ENCODE measurements at places on chromosomes 7 and 10.

- DNase-seq = no peak
Measured at GRCh38 chr10:1100691-1101368, 44.6 kb downstream of the WDR37 start.

DNA sequence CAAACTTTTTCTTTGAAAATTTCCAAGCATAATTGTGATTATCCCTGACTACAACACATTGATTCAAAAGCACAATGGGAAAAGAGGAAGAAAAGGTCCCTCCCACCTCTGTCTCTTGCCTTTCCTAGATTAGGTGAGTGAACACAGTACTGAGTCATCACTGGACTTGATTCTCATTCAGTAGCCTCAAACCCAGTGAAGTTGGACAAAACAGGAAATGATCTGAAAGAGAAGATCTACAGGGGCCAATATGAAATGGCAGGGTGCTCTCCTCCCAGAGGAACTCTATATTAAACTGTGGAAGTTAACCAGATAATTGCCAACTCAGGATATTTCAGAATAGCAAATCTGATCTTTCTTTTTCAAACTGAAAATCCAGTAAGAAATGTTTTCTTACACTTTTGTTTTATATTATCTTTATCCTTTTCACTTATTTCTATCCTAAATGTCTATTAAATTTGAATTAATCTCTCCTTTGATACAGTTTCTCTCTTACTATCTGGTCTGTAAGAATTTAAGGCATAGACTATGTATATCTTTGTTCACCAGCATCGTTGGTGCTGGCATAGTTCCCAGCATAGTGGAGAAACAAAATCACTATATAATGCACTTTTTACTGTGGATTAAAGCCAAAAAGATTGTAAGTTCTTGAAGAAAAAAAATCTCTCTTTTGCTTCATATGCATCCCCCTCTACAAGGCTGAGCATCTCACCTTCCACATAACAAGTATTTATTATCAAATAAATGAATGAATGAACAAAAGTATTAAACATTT, 41.4 kb upstream of the IKZF1 start:
- DNase-seq = no peak

DNA sequence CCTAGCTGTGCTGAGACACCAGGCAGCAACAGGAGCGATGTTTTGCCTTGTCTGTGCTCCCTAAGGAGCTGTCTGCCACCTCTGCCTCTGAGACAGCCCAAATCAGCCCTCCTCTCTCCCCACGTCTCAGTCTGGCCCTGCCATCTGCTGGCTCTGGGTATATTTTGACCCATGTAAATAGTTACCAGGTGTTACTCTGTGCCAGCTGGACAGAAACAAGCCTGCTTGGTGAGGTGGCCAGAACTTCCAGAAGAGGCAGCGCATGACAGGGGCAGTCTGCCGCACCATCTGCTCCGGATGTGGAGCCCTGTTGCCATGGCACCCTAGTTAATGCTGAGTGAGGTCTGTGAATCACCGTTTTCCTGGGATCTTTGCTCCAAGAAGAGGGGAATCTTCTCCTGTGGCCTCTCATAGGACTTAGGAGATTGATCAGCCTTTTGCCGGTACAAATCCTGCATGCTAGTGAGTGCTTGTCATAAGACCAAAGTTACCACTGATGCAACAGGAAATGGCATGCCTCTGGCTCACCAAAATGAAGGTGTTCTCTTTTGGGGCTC, 31.8 kb downstream of the GSTO2 start:
- peak; percentile 84 for DNase-seq

- no peak for DNase-seq
Measured at GRCh38 chr10:34217524-34217923, 597.6 kb downstream of the PARD3 start.

GRCh38 chr7:77899516-77899915, 100.9 kb downstream of the PHTF2 start:
- DNase-seq = no peak

GRCh38 chr10:72626444-72626754, 520 bp upstream of the MICU1 start:
- no peak for DNase-seq

DNA sequence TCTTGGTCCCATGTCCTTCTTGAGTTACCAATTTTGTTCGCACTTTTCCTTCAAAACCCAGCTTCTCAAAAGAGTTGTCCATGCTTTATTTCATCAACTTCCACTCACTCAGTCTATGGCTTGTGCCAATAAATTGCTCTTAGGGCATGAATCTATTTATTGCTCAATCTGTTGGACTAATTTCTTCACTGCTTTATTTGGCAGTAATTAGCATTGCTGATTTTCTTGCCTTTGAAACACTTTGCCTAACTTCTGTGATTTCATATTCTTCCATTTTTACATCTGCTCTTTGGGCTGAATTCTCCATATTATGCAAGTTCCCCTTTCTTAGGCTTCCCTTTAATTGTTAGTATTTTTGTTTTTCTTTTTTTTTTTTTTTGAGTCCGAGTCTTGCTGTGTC, 16.8 kb downstream of the DLD start:
- DNase-seq = no peak

DNA sequence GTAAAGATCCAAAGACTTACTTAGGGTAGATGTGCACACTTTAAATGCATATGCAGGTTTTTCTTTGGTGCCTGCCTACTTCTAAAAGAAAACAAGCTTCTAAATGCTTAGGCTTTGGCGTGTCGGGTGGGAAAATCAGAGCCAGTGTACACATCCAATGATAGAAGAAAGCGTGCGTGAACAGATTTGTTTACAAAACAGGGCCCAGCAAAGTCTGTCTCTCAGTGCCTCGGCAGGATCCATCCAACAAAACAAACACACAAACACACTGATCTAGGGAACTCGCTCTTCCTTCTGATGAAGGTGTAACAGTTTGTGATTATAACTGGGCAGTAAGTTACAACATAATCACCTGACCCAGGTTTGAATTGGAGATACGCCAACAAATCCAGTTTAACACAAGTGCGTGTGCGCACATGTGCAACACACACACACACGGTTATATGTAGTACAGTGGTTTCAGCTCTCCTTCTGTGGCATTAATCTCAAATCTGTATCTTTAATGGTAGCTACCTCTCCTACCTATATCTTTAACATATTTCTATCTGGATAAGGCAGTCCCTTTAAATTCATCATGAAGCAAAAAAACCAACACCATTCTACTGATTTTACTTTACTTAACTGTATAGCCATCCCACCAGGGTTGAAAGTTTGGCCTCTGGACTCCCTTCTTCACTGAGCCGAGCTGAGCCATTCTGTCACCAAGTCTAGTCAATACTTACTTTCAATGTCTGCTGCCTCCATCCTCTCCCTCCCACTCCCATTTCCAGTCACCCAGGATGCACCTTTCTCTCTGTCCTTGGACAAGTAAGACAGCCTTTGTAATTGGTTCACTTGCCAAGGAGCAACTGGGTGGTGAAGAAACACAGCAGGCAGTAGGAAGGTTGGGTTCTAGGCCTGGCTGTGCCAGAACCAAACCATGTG, 184.4 kb upstream of the KLF14 start:
- no peak for DNase-seq

DNA sequence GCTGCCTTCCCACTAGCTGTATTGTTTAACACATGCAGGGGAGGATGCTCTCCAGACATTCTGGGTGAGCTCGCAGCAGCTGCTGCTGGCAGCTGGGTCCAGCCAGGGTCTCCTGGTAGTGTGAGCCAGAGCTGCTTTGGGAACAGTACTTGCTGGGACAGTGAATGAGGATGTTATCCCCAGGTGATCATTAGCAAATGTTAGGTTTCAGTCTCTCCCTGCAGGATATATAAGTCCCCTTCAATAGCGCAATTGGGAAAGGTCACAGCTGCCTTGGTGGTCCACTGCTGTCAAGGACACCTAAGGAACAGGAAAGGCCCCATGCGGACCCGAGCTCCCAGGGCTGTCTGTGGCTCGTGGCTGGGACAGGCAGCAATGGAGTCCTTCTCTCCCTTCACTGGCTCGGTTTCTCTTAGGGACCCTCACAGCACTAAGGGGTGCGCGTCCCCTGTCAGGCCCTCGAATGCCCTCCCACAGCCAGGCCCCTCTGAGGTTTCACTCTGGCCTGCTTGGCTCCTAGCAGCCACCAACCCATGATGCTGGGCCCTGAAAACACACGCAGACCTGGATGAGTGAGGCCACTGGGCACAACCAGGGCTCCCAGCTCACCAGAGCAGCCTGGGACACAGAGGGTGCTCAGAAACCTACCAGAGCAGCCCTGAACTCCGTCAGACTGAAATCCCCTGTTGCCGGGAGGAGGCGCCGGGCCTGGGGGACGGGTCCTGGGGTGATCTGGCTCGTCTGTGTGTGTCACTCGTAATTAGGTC, 173.0 kb upstream of the LANCL2 start:
- DNase-seq = no peak

DNA sequence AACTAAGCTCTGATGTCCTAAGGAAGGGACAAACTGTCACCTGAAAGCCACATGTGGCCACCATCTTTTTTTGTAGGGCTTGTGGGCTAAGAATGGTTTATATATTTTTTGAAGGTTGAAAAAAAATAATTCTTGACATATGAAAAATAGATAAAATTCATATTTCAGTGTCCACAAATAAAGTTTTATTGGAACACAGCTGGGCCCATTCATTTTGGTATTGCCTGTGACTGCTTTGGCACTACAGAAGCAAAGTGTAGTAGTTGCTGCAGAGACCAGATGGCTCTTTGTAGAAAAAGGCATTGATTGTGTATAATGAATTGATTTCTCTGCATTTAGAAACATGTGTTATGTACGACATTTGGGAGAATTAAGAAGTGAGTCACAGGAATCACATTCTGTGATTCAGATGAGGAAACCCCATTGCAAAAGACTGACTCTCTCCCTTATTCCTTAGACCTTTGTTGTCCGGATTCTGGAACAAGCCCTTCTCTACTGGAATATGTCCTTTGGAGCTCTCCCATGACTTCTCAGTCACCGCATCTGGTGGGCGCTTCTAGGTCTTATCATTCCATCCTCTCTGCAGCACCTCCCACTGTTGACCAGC, 438.7 kb downstream of the LRMDA start:
- DNase-seq = no peak

DNA sequence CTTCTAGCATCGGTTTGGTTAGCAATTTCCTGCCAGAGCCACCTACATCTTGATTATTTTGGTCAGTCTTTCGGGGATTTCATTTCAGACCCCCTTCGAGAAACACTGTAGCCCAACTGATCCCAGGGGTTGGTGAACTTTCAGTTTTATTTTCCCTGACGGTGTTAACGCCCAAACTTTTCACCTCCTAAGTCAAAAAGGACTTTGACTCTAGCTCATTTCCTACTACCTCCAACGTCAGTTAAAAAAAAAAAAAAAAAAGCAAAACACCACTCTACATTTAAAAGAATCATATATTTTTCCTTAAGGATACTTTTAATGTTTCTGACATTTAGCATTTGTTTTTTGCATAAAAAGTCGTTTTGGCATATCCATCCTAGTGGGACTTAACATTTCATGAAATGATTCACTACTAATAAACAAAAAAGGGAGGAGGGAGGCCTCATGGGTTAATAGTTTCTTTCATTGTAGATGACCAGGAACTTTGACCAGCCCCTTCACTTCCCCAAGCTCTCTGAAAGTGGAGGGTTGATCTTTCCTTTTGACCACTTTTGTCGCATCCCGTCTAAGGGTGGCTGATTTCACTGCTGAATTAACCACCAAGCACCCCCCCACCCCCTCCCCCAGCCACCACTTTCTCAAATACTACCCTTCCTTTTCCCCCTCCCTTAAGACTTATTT, 764 bp upstream of the TCF7L2 start:
- DNase-seq = no peak

GRCh38 chr10:78921895-78922294, 146.9 kb upstream of the ZMIZ1 start:
- DNase-seq = peak; percentile 18

- no peak for DNase-seq
Measured at GRCh38 chr7:18222636-18223035, 195.0 kb upstream of the PRPS1L1 start.

DNA sequence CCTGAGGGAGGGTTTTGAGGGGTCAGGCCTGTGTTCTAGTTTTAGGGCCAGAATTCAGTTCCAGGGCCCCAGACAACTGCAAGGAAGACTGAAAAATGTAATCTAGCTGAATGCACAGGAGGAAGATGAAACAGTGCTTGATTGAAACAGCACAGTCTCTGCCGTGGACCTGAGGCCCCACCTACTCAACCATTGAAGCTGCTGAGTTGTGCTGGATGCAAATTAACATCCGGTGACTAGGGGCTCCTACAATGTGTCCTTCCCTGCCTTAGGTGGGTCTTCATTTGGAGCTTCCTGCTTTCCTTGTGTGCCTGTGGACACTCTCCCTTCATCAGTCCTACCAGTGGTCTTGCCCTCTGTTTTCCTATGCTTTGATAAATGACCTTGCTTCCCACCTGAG, 5.7 kb downstream of the GLRX3 start:
- DNase-seq = no peak

DNA sequence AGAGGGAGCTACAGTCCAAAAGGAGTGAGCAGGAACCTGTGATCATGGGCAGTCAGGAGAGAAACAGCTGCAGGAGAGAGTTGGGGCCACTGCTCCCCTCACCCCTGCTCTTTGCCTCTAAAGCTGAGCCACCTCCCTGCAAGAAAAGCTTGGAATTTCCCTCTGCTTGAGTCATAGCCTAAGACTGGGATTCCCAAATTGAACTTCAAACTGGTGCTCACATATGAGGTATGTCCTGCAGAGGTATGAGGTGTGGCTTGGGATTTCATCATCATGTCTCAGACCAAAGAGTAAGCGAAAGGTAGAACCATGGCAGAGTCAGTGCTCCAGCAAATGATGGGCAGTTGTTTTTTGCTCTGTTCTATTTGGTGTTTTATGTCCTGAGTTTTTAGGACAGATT, 237.1 kb upstream of the NRP1 start:
- no peak for DNase-seq

DNA sequence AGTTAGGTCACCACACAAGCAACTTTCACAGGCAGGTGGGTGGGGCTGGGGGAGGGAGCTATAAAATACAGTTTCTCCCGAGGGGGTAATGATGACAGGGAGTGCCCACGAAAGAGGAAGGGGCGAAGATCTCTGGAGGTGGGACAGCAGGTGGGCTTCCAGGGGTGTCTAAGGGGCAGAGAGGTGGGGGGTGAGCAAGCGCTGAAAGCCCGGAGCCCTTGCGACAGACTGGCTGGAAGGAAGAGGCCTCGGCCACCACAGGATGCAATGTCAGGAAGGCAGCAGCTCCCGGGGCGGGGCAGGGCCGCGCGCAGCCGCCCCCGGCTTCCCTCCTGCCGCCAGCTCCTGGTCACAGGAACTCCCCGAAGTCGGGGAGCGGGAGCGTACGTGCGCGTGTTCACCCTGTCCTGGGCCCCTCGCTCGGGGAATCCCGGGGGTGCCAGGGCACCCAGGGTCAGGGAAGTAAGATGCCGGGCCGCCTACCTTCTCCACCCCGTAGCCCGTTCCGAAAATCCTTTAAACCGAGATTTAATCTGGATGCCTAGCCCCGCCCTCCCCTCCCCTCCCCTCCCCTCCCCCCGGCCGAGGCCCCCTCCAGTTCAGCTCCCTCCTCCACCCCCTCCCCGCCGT, 105.2 kb upstream of the PPIF start:
- DNase-seq = peak; percentile 40

- no peak for DNase-seq
Measured at GRCh38 chr10:89750441-89750840, 49.1 kb downstream of the KIF20B start.

GRCh38 chr10:71516890-71517289, 120.2 kb downstream of the CDH23 start:
- DNase-seq = peak; percentile 30

- no peak for DNase-seq
Measured at GRCh38 chr7:17007841-17008240, 126.1 kb upstream of the AGR3 start.

Measured in NCI-H1092 treated with DMSO at 0.1 percent for 48 hours (cell line).